Vein endothelial cell (primary cell): ENCODE measurements at places on chromosomes 7 and 10. TPM values are rescaled to one million over a fixed set of nuclear protein-coding genes. Genes with fewer than 3 reads are reported as not detected.

Gene EPDR1
- total RNA-seq, result 1.3 and 3.2 TPM in 2 replicates

Gene INPP5A
- total RNA-seq, result 39.8 and 41.7 TPM in 2 replicates

Gene ATRNL1
- under 0.01 and 0.10 TPM in 2 replicates for total RNA-seq

Gene OPN4
- not detected in 2 replicates for total RNA-seq

Gene CTAGE15
- not detected in 2 replicates for total RNA-seq
